ENCODE measurements at places on chromosomes 12 and 14.

GRCh38 chr12:92603741-92604432, 98.9 kb upstream of the PLEKHG7 start:
- no peak for DNase-seq

DNA sequence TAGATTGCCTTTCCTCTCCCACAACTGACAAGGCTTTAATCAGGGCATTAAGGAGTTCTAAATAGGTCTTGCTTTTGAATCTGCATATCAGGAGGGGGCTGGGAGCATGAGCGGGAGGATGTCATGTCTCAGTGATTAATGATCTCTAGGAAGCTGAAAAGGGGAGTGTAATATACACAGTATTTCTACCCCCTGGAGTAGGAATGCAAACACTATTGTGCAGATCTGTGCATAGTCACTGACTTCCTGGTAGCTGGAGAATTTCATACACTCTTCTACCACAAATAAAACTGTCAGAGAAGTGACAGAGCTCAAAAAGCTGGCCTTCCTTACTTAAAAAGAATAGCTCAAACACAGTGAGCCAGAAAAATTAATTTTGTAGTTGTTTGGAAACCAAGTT, 65.8 kb downstream of the RIC8B start:
- DNase-seq: no peak

GRCh38 chr12:124097701-124098100, 124.7 kb downstream of the ZNF664 start:
- no peak for DNase-seq

DNA sequence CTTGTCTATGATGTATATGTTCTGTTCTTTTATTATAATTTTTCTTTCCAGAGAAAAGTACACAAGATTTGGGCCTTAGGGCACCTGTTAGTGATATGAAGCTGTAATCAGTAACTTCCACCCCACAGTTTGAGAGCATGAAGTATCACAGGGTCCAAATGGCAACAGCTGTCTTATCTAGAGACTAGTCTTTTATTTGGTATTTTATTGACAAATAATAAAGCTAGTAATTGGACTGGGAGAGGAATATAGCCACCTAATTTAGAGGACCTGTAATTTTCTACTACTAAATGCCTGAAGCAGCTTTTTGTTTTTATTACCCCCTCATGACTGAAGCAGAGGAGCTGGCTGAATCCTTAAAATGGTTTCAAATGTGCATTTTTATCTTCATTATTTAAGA, 174.8 kb downstream of the PDZRN4 start:
- DNase-seq: no peak

DNA sequence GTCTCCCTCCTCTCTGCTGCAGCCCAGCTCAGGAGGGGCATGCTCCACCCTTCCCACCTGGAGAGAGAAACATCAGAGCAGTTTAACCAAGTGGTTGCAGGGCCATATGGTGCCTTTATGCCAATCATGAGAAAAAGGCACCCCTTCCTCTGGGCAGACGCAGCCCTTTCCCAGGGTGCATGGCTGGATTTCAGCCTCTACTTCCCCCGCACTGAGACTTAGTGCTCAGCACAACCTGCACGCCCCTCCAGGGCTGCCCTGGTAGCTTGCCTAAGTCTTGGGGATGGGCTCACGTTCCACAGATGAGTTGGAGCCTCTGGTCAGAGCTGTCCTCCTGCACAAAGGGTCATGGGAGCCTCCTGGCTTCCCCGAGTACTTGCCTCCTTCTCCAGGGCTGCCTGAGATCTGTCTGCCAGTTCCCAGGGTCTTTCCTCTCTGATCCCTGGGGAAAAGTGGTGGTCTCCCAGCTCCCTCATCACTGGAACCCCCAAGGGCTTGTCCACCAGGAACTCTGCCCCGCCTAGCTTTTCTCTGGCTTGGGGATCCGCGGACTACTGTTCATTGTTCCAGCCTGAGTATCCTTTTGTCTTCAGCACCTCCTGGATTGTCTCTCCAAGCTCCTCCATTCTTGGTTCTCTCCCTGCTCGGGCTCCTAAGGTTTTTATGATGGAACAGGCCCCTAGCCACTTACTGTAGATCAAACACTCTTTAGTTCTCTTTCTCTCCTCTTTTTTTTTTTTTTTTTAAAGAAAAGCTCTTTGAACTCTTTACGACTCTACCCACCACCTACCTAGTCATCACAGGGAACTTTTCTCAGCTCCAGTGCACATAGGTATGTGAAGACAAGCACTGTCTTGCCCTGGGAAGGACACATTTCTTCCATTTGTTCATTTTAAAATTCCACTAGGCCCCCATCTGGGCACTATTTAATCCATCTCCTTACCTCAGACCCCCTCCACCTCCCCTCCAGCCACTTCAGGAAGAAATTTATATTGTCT, 6.1 kb upstream of the KRT74 start:
- DNase-seq: peak; percentile 44

- DNase-seq: no peak
These were observed 145.7 kb upstream of the LMNTD1 start for GRCh38 chr12:25698772-25699171.

DNA sequence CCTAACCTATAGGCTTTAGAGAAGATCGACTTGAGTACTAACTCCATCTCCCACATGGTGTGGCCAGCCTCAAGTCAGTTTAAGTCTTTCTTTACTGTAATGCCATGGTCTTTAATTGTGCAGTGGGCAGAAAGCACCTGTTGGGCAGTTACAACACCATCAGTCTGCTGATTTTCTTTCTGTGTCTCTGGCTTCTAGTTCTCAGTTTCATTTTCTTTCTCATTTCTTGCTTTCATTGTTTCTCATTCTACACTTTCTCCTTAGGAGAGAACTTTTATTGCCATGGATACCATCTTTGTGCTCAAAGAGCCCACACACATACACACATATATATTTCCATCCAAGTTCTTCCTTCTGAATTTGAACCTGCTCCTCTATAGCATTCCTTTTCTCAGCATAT, 96.1 kb upstream of the SLC16A7 start:
- DNase-seq: no peak
